Activated CD4-positive, alpha-beta T cell treated with anti-CD3 and anti-CD28 coated beads for 36 hours (primary cell): ENCODE measurements at places on chromosomes 12 and 14. TPM values are rescaled to one million over a fixed set of nuclear protein-coding genes. Genes with fewer than 3 reads are reported as not detected.

Gene TAS2R50
- total RNA-seq, result 0.53 TPM

Gene SSTR1
- total RNA-seq, result not detected

Gene ASPG
- not detected for total RNA-seq

Gene KCNA5
- total RNA-seq, result not detected

Gene ZFYVE21
- 12.7 TPM for total RNA-seq

Gene GPR135
- 0.98 TPM for total RNA-seq

Gene SLC38A2
- 211 TPM for total RNA-seq

DNA sequence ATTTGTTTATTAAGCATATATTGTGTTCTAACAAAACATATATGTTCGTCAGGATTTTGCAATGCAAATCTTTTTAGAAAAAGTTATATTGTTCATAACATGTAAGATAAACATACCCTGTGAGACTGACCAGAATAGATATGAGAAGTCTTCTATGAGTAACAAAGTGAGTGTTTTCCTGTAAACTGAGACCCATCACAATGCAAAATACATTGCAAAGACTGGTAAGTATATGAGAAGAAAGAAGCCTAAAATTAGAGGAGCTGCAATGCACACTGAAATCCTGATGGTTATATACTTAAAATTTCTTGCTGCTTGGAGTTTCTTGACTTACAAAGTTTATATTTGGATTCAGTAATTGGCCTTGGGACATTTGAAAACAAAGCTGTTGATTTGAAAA lies 6.0 kb downstream of the HMGA2 start:
- no peak overlapping the region for H3K27ac ChIP-seq
- no peak overlapping the region for H3K4me3 ChIP-seq
- DNase-seq, result no peak
- H3K36me3 ChIP-seq, result no peaks in the 10 kb centered on the region

DNA sequence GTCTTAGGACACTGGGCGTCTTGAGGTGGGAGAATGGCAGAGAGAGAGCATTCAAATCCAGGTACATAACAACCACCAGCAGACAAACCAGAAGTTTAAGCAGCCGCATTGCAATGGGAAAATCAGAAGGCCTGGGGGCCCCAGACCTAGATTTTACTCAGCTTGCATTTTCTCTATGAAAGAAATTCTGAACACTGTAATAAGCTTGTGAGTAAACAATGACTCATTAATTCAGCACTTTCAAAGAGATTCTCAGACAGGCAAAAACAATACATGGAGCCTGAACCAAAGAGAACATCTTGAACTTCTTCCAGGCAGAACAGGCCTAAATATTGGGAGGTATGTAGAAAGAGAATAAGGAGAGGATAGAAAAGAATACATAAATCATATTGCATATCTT lies 69.8 kb upstream of the IFNG-AS1 start:
- no peak for DNase-seq
- no peak overlapping the region for H3K4me3 ChIP-seq
- peaks cover 10% of the 10 kb centered on the region for H3K4me1 ChIP-seq
- H3K36me3 ChIP-seq, result no peaks in the 10 kb centered on the region

GRCh38 chr14:93893661-93894261 lies 33.4 kb upstream of the FAM181A start:
- no peaks in the 10 kb centered on the region for H3K4me1 ChIP-seq
- no peaks in the 10 kb centered on the region for H3K36me3 ChIP-seq
- no peak overlapping the region for H3K27ac ChIP-seq
- H3K4me3 ChIP-seq, result no peak overlapping the region
- no peak for DNase-seq

DNA sequence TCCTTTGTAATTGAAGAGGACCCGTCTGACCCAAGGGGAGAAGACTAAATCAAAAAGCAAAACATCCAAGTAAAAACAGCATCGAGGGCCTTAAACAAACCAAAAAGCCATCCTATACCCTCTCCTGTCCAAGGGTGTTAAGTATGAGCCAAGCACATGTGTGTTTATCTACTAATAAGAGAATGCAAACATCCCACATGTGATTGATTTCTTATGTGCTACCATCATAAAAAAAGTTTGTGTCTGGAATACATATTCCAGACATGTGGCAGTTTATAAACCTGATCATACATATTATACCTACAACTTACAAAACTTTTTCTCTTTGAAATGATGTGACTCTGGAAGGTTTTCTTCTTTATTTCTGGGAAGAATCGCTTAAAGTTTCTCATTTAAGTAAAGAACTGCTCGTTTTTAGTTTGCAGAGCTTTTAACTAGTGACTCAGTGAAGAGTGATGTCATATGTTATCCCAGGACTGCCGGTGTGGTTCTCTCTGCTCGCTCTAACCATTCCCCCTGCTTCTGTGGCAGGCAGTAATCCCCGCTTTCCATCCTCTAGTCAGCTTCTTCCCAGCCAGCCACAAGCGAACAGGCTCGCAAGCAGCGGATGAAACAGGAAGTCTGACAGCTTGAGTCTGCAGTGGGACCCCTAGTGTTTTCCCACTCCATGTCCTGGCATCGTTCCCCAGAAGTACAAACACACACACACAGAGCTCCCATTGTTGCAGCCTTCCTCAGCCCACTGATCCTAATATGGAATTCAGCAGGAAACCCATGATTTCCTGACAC lies 431 bp upstream of the RHOJ start:
- H3K36me3 ChIP-seq, result no peaks in the 10 kb centered on the region
- peaks cover 16% of the 10 kb centered on the region for H3K27me3 ChIP-seq
- no peak overlapping the region for H3K27ac ChIP-seq

DNA sequence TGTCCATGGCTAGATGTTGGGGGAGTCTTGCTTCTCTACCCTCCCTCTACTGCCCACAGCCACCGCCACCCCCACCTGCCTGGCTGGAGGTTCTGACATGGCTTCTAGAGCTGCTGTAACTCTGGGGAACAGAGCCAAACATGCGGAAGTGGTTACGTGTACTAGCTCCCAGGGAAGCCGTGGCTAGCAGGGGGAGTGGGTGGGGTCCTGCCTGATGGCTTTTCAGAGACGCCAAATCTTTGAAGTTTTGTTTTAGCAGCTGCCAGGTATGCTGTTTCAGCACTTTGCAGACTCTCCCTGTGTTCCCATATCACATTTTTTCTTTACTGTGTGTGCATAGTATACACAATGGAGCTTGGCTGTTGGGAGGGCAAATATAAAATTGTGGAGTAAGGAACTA lies 150.3 kb downstream of the TGFB3 start:
- H3K36me3 ChIP-seq, result peaks cover 14% of the 10 kb centered on the region
- no peak overlapping the region for H3K4me3 ChIP-seq
- H3K27me3 ChIP-seq, result no peaks in the 10 kb centered on the region
- H3K4me1 ChIP-seq, result peaks cover 22% of the 10 kb centered on the region
- H3K27ac ChIP-seq, result peak overlapping the region; percentile 67
- DNase-seq, result peak; percentile 47

- no peak overlapping the region for H3K27ac ChIP-seq
- H3K4me1 ChIP-seq, result peaks cover 10% of the 10 kb centered on the region
- no peaks in the 10 kb centered on the region for H3K27me3 ChIP-seq
Observed at GRCh38 chr12:19239102-19239501, 109.6 kb downstream of the PLEKHA5 start.

DNA sequence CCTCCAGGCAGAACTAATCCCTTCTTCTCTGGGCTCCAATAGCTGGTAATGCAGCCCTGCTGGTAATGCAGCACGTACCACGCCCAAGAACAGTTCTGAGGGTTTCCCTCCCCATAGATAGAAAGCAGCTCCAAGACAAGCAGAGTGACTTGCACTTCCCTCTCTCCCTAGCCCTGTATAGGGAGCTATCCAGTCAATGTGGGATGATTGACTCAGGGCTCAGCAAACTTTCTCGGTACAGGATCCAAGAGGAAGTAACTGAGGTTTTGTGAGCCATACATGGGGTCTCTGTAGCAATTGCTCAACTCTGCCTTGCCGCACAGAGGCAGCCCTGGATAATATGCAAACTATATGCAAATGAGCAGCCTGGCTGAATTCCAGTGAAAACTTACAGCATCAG lies 15.5 kb upstream of the FKBP4 start:
- no peak for DNase-seq
- H3K27ac ChIP-seq, result no peak overlapping the region
- H3K36me3 ChIP-seq, result no peaks in the 10 kb centered on the region
- no peak overlapping the region for H3K4me3 ChIP-seq
- H3K27me3 ChIP-seq, result peaks cover 9% of the 10 kb centered on the region

DNA sequence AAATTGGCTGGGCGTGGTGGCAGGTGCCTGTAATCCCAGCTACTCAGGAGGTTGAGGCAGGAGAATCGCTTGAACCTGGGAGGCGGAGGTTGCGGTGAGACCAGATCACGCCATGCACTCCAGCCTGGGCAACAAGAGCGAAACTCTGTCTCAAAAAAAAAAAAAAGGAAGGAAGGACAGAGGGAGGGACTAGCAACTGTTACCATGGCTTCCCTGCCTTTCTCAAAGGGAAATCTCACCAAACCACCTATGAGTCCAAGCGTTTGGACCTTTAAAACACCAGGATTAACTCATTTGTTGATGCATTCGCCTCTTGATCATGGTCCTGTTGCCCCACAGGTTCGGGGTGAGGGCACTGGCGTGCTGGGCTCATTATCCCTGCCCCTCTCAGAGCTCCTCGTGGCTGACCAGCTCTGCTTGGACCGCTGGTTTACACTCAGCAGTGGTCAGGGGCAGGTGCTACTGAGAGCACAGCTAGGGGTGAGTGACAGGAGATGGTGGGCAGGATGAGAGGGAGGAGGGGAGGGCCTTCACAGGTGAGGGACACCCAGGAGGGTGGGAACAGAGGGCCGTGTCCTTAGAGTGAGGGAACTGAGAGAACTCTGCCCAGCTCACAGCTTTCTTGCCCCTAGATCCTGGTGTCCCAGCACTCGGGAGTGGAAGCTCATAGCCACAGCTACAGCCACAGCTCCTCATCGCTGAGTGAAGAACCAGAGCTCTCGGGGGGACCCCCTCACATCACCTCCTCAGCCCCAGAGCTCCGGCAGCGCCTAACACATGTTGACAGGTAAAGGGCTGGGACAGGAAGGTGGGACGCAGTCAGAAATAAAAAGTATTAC lies 10.2 kb upstream of the MYL6B start:
- H3K4me1 ChIP-seq, result peaks cover 42% of the 10 kb centered on the region
- no peak for DNase-seq
- H3K27ac ChIP-seq, result peak overlapping the region; percentile 83
- no peaks in the 10 kb centered on the region for H3K27me3 ChIP-seq

DNA sequence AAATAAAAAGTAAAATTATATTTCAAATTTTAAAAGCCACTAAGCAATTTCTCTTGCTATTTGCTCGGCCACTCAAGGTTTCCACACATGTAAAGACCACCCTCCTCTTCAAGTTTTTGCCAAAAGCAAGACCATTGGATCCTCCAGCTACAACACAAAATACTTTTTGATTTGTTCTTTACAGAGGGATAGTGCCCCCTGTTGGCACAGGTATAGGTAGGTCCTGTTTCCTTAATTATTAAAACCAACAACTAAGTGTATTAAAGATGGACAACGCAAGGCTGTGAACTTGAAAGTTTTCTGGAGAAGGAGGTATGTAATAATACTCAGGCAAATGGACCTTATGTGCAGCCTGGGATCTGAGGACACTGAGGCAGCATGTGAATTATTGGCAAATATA lies 23.8 kb downstream of the ATP6V1D start:
- H3K27me3 ChIP-seq, result no peaks in the 10 kb centered on the region
- no peak overlapping the region for H3K4me3 ChIP-seq
- peak; percentile 30 for DNase-seq
- peaks cover 30% of the 10 kb centered on the region for H3K36me3 ChIP-seq

GRCh38 chr14:35807131-35807961 lies 1.7 kb downstream of the RALGAPA1 start:
- peaks cover 27% of the 10 kb centered on the region for H3K4me1 ChIP-seq
- no peak for DNase-seq
- peak overlapping the region; percentile 70 for H3K27ac ChIP-seq
- peaks cover 11% of the 10 kb centered on the region for H3K36me3 ChIP-seq
- H3K27me3 ChIP-seq, result no peaks in the 10 kb centered on the region

DNA sequence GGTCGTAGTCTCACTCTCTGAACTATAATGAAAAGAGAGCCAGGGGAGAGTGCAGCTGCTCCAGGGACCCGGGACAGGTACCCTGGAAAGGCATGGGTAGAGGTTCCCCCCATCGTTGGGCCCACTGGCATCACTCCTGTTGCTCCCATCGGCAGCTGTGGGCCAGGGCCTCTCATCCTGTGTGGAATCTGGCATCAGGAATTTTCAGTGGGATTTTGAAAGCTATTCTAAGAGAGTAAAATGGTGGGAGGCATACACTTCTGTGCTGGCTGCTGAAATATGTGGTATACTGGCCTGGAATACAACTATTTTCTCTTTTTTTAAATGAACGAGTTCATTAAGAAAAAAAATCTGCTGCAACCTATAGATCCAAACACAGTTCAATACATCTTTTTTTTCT lies 38.1 kb downstream of the EML1 start:
- no peak overlapping the region for H3K4me3 ChIP-seq
- peaks cover 39% of the 10 kb centered on the region for H3K27me3 ChIP-seq
- DNase-seq, result no peak
- peaks cover 4% of the 10 kb centered on the region for H3K4me1 ChIP-seq

- DNase-seq, result no peak
- no peak overlapping the region for H3K27ac ChIP-seq
- H3K27me3 ChIP-seq, result peaks cover 2% of the 10 kb centered on the region
- no peak overlapping the region for H3K4me3 ChIP-seq
- peaks cover 2% of the 10 kb centered on the region for H3K36me3 ChIP-seq
Observed at GRCh38 chr12:48451372-48451771, 21.0 kb upstream of the ANP32D start.

GRCh38 chr14:50666772-50667683 lies 1.1 kb downstream of the SAV1 start:
- peaks cover 12% of the 10 kb centered on the region for H3K4me1 ChIP-seq
- H3K36me3 ChIP-seq, result peaks cover 15% of the 10 kb centered on the region
- peak; percentile 43 for DNase-seq
- no peaks in the 10 kb centered on the region for H3K27me3 ChIP-seq

DNA sequence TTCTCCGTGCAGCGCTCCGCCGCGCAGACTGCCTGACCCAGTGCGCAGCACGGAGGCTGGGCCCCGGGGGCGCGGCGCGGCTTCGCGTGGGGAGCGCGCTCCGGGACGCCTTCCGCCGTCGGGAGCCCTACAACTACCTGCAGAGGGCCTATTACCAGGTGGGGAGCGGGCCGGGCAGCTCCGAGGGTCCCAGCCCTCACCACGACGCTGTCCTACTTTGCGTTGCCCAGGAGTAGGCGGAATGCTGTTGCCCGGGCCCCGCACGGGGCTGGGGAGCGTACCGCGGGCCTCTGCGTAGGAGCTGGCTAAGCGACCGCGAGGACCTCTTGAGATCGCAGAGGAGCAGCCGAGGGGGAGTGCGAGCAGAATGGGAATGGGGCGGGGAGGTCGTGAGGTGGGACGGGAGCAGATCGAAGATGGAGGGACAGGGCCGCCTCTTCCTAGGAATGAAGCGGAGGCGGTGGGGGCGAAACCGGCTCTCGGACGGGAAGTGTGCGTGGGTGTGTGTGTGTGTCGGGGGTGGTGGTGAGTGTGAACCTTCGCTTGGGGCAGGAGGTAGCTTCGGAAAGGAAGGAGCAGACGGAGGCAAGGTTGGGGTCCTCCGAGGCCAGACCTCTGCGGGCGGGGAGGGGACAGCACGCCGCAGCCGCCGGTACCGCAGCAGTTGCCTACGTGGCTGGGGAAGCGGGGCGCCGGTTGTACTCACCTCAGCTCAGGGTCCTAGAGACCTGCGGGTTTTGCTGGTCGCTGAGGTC lies 751 bp downstream of the P3H3 start:
- peak; percentile 59 for DNase-seq
- peak overlapping the region; percentile 77 for H3K4me3 ChIP-seq
- peaks cover 28% of the 10 kb centered on the region for H3K27me3 ChIP-seq
- H3K36me3 ChIP-seq, result no peaks in the 10 kb centered on the region

- no peak overlapping the region for H3K27ac ChIP-seq
- peaks cover 22% of the 10 kb centered on the region for H3K4me1 ChIP-seq
- DNase-seq, result no peak
- no peaks in the 10 kb centered on the region for H3K36me3 ChIP-seq
- H3K4me3 ChIP-seq, result no peak overlapping the region
Observed at GRCh38 chr12:13106666-13107065, 3.2 kb upstream of the GSG1 start.
